Vein endothelial cell (primary cell): ENCODE measurements at places on chromosomes 6 and 20. TPM values are rescaled to one million over a fixed set of nuclear protein-coding genes. Genes with fewer than 3 reads are reported as not detected.

Gene R3HDML
- not detected in 2 replicates for total RNA-seq

Gene ENPP4
- 6.2 and 8.0 TPM in 2 replicates for total RNA-seq

Gene SCUBE3
- 1.3 and 1.7 TPM in 2 replicates for total RNA-seq

Gene LY6G6F
- total RNA-seq, result not detected in 2 replicates

Gene PLA2G7
- total RNA-seq, result under 0.01 and 0.19 TPM in 2 replicates

Gene RRP36
- total RNA-seq, result 102 and 110 TPM in 2 replicates

Gene UBE2J1
- 55.2 and 95.6 TPM in 2 replicates for total RNA-seq

Gene LAMP5
- 0.98 and 1.1 TPM in 2 replicates for total RNA-seq
